T-helper 1 cell (primary cell): ENCODE measurements at places on chromosomes 11 and 22.

DNA sequence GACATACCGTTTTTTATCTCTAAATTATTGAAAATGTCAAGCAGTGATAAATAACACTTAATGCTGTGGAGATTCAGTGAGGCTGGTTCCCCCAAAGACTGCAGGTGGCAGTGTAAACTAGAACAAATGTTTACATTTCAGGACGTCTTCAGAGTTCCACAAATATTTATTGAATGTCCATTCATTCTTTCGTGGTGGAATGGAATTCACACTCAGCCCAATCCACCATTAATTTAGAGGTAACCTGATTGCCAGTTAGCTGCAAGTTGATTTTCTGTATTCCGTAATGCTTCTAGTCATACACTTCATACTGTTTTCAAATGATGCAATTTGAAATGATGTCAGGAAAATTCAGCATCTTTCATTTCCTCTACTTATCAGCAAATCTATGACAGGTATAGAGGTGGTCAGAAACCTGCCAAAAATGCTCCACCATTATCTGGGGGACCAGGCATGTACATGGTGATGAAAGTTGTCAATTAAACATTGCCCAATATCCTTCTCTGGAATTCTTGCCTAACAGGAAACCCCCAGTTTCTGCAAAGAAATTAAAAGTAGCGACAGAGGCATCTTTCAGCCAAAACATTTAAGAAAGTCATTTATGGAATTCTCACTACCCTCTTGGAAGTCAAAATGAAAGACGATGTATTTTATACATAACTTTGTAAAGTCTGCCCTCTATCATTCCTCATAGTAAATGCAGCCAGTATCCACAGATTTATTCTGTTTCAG lies 94.3 kb upstream of the BMAL1 start:
- DNase-seq: peak; percentile 20

- DNase-seq: no peak
These were observed 27.7 kb downstream of the MPPED1 start for GRCh38 chr22:43439368-43440103.

DNA sequence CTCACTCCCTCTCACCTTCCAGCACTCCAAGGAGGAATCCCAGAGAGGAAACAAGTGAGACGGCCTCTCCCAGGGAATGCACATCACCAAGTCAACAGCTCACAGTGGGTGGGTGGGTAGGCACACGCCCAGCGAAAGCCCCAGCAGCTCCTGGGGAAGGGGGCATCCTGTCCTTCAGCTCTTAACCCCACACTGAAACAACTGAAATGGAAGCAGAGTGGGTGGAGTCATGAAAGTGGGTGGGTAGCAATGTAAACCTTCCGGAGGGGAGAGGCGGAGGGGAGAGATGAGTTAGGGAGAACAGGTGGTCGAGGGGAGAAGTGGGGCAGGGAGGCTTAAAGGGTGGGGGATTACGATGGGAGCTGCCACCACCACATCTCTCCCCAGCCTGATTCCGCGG lies 5.4 kb downstream of the MCHR1 start:
- DNase-seq: no peak

- DNase-seq: no peak
These were observed 71.4 kb downstream of the BUD13 start for GRCh38 chr11:116701297-116701801.

- DNase-seq: no peak
These were observed 182.2 kb upstream of the SYT13 start for GRCh38 chr11:45468267-45468856.

DNA sequence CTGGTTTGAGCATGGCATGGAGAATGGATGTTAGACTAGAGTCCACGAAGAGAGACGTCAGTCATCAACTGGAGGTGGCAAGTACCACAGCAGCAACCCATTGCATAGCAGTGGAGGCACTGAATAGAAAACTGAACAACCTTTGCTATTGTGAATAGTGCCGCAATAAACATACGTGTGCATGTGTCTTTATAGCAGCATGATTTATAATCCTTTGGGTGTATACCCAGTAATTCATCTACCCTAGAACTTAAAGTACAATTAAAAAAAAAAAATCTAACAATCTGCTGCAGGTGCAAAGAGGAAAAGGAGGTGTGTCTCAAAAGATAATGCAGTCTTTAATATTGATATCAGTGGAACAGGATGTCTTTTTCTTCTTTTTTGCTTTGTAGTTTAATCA lies 443.4 kb upstream of the ISX start:
- DNase-seq: no peak

DNA sequence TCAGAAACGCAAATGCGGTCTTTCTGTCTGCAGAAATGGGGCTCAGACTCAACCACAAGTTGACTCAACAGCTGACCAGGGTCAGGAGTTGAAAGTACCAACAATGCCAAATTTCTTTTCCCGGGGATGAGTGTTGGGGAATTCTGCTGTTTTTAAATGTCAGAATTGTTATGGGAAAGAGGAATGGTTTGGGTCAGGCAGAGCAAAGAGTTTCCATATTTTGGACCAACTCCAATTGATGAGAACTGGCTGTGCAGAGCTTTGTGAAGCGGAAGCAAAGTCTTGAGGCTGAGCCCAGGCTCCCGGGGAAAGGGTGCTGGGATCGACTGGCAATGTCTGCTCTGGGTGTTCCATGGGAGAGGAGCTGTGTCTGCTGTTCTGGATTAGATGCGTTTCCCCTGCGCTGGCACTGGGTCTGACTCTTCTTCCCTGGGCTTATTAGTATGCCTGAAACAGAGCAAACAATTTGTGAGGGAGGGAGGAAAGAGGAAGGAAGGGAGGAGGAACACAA lies 36.2 kb downstream of the TXN2 start:
- no peak for DNase-seq

DNA sequence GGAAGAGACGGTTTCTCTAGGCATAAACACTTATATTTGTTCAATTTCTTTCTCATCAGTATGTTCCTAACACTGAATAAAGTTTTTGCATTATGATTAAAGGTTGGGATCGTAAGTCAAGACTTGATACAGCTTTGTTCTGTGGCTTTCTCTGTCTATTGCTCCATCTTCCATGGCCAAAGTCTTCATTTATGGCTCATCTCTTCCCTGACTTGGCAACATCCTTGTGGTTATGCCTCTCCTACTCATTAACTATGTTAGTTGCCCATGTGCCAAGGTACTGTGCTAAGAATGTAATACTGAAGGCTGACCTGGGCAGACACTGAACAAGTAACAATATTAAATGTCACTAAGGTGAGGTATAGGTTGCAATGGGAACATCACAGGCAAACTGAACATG lies 1.6 kb upstream of the ACCSL start:
- DNase-seq: no peak

DNA sequence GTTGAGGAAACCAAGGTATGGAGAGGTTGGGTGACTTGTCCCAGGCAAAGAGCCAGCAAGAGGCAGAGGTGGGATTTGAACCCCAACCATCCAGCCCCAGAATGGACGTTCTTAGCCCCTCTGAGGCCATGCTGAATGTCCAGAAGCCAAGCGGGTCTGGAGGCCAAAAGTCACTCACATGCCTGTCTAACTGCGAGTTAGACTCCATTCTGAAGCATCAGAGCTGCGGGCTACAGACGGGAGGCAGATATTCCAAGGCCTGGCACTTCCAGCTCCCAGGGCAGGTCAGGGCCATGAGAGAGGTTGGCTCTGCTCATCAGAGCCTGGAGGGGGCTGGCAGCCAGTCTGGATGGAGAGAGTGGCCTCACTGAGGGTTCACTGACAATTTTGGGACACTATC lies 616.5 kb downstream of the BRD1 start:
- DNase-seq: no peak

DNA sequence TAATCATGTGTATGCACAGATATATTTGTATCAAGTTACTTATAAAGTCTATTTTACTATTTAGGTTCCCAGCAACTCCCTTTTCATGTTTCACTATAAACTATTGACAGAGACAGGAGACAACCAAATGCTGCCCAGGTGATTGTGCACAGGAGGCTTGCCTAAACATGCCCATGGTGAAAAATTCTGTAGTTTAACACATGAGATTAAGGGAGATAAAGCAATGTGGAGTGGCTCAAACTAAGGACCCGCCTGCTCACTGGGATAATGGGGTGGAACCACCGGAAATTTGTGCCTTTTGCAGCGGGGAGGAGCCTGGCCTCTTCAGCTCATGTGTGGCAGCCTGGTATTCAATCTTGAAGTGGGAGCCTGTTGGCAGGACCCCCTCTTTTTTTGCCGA lies 459.5 kb upstream of the CNTN5 start:
- DNase-seq: no peak
